GOT3 (cell line): ENCODE measurements at places on chromosomes 4 and X.

- no peak for DNase-seq
These were observed 39.2 kb upstream of the MSX1 start for GRCh38 chr4:4820261-4820660.

GRCh38 chr4:105605493-105605892 is 53.1 kb downstream of the ARHGEF38 start:
- no peak for DNase-seq

- no peak for DNase-seq
These were observed 84.1 kb upstream of the MAGEA4 start for GRCh38 chrX:151828439-151829080.

GRCh38 chr4:8306511-8307021 is 37.0 kb downstream of the HTRA3 start:
- DNase-seq, result no peak

- no peak for DNase-seq
These were observed 58.6 kb upstream of the P2RY10 start for GRCh38 chrX:78886550-78886949.

GRCh38 chr4:59700651-59701050 is 1499.5 kb upstream of the ADGRL3 start:
- DNase-seq, result no peak

GRCh38 chr4:153341575-153342090 is 2.9 kb upstream of the MND1 start:
- no peak for DNase-seq

GRCh38 chrX:43970528-43970927 is 2.7 kb downstream of the NDP start:
- no peak for DNase-seq

- DNase-seq, result no peak
These were observed 381.9 kb downstream of the IL1RAPL1 start for GRCh38 chrX:28969126-28969525.

DNA sequence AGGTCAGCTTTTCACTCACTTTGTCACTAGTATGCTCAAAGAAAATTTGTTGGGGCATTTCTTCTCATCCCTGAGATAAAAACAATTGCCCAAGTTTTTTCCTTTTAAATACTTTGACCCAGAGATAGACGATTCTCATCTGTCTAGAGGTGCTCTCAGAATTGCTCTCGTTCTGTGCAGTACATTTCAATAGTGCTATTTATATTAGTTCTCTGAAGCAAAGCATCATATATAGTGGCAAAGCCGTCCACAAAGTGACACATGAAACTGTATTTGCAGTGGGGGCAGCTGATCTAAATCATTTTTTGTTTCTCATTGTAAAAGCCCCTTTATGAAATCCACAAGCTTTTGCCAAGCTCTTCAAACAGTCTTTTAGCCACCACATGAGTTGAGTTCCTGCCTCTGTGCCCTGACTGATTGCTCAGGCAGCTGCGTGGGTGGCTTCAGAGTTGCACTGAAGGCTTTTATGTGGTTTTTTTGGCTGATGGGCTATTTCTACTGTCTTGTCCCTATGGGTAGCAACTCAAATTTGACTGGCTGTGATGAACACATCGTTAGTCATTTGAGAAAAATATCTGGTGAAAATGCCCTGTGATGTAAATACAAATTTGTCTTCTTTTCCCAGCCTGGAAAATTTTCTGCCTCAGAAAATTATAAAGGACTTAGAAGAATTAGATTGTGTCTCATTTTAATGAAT is 119.1 kb upstream of the OTUD4 start:
- DNase-seq, result no peak

- no peak for DNase-seq
These were observed 898 bp downstream of the UBQLN2 start for GRCh38 chrX:56564164-56564885.

GRCh38 chr4:1880332-1880731 is 9.1 kb downstream of the NSD2 start:
- no peak for DNase-seq

- no peak for DNase-seq
These were observed 23.4 kb downstream of the SH2D1A start for GRCh38 chrX:124369722-124370121.

- DNase-seq, result no peak
These were observed 7.6 kb downstream of the SFRP2 start for GRCh38 chr4:153781280-153781679.

GRCh38 chr4:58111818-58112217 is 1001.6 kb upstream of the IGFBP7 start:
- no peak for DNase-seq

GRCh38 chr4:139896091-139896604 is 230.5 kb downstream of the MGST2 start:
- DNase-seq, result no peak

- DNase-seq, result no peak
These were observed 327.8 kb downstream of the CAMK2D start for GRCh38 chr4:113433536-113434246.

- no peak for DNase-seq
These were observed 558.9 kb upstream of the TENM3 start for GRCh38 chr4:181684310-181684709.

- no peak for DNase-seq
These were observed 14.5 kb upstream of the CAPN6 start for GRCh38 chrX:111284631-111285293.

- no peak for DNase-seq
These were observed 115.5 kb upstream of the TMEM150C start for GRCh38 chr4:82677327-82677726.

DNA sequence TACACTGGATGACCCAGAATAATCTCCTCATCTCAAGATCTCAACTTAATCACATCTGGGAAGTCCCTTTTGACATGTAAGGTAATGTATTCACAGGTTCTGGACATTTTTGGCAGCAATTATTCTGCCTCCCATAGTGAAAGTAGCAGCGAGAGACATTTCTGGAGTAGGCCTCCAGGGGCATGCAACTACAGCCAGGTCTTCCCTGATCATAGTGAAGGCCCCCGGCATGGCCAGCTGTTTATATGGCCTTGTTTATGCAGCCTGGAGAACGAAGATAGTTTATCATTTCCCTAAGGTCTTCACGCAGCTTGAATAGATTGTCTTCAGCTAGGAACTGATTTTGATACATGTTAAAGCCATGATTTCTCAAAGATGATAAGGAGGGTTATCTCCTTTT is 139.9 kb downstream of the RNF150 start:
- no peak for DNase-seq

DNA sequence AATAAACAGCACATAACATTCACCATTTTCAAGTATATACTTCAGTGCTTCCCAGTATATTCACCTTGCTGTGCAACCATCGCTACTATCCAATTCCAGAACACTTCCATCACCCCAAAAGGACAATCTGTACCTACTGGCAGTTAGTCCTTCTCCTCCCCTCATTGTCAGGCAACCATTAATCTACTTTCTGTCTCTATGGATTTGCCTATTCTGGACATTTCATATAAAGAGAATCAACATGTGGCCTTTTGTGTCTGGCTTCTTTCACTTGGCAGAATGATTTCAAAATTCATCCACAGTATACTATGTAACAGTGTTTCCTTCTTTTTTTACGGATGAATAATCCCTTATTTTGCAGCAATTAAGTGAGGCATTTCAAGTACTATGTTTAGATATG is 189.4 kb downstream of the FBXW7 start:
- no peak for DNase-seq

DNA sequence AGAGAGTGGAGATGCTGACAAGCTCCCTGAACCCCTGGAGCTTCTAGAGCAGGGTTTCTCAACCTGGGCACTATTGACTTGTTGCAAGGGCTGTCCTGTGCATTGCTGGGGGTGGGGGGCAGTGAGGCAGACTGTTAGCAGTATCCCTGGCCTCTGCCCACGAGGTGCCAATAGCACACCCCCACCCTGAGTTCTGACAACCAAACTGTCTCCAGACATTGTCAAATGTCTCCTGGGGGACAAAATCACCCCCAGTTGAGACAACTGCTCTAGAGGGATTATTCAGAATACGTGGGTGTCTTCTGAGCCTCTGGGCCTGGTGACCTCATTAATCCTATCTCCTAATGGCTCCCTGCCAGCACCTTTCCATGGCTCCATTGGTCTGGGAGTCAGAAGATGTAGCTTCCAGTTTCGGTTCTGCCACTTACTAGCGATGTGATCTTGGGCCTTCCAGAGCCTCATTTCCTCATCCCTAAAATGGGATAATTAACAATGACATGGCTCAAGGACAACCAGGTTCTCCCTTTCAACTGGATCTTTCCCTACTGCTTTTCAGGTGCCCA is 17.6 kb upstream of the PJA1 start:
- DNase-seq, result no peak

GRCh38 chrX:8939322-8939721 is 94.6 kb downstream of the FAM9B start:
- no peak for DNase-seq

GRCh38 chr4:17273047-17273446 is 238.8 kb downstream of the QDPR start:
- no peak for DNase-seq

DNA sequence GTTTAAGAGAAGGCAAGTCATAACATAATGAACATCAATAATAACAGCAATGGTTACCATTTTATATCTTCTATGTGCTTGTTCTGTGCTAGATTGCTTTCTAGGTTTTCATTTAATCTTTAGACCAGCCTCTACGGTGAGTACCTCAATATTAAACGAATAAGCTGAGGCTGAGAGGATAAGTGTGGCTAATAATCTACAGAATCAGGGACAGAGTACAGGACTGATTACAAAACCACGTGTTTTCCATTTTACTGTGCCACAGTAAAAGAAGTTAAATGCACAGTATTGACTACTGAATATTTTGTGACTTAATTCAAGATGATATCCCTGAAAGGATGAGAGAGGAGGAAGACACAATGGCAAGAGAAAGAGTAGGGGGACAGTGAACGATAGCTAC is 56.3 kb downstream of the HUWE1 start:
- DNase-seq, result no peak
